ENCODE measurements at places on chromosomes 1 and 21.

DNA sequence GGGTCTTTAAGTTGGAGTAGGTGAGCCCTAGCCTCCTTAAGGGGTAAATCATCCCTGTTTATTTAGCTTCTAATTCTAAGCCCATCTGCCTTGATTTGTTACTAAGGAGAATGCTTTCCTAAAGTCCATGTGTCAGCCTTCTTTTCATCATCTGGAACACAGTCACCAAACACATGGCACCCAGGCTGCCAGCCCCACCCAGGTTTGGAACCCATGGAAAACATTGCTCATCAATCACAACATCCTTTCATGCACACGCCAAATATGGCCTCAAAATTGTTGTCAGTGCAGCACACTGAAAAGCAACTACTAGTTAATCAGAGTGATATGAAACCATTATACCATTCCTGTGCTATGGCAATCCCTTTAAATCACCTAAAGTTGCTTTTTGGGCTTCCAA is 386.7 kb upstream of the ESRRG start:
- no peak for DNase-seq

DNA sequence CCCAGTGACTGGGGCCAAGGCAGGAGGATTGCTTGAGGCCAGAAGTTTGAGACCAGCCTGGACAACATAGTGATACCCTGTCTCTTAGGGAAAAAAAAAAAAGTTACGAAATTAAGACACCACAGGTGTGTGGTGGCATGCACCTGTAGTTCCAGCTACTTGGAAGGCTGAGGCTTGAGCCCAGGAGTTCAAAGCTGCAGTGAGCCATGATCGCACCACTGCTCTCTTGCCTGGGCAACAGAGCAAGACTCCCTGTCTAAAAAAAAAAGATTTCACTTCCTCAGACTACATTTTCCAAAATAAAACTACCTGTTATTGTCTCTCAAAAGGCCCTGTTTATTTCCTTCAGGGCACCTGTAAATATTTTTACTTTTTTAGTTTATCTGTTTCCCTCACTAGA is 4.7 kb upstream of the STK40 start:
- no peak for DNase-seq

GRCh38 chr1:95994643-95995042 is 726.9 kb upstream of the PTBP2 start:
- no peak for DNase-seq

GRCh38 chr1:182064611-182065010 is 3.1 kb upstream of the ZNF648 start:
- no peak for DNase-seq

- peak; percentile 79 for DNase-seq
Observed at GRCh38 chr1:240462766-240463395, 149.1 kb downstream of the GREM2 start.

DNA sequence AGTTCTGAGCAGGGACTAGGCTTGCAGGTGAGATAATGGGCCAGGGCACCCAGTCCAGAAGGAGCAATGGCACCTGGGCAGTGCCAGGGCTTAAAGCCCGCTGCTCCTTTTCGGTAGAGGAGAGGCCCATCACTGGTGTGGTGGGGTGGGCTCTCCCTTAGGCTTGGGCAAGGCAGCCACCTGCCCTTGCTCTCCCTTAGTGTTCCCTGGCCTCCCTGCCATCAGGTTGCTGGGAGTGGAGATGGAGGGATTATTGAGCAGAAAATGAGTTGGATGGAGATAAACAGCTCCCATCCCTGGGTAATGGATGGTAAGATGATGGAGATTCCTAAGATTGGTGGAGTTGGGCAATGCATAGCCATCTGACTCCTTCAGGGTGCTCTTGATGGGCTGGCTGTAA is 7.9 kb downstream of the MYOG start:
- no peak for DNase-seq

- no peak for DNase-seq
Observed at GRCh38 chr1:202259705-202260104, 66.1 kb downstream of the LGR6 start.

- DNase-seq = no peak
Observed at GRCh38 chr1:58356402-58356801, 190.1 kb downstream of the OMA1 start.

DNA sequence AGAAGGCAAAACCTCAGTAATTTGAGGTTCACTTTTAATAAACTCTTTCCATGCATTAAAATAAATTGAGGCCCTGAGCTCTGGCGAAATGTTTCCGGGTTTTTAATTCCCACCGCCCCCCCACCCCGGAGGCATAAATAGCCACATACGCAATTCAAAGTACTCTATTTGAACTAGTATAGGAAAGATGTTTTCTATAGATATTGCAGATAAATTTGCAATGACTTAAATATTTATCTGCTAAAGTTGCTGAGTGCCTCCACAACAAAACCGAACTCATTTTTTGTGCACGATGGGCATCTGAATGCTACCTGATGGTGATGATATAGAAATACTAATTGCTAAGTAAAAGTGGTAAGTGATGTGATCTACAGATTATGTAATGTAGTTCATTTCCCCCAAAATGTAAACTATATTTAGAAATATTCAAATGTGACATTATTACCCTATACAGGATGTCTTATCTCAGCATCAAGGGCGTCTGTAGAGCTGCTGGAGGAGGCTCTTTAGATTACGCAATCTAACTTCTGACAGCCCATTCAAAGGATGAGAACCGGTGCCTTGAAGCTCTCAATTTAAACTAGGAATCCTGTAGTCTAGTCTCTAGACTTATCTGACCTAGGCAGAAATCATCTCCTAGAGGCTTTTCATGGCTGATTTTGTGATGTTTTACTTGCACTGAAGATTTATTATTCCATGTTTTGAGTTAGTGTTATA is 8.5 kb downstream of the IRF2BP2 start:
- no peak for DNase-seq

GRCh38 chr1:30808067-30808662 is 50.6 kb upstream of the LAPTM5 start:
- DNase-seq = no peak

- peak; percentile 59 for DNase-seq
Observed at GRCh38 chr1:201713086-201713810, 115.7 kb upstream of the IPO9 start.

DNA sequence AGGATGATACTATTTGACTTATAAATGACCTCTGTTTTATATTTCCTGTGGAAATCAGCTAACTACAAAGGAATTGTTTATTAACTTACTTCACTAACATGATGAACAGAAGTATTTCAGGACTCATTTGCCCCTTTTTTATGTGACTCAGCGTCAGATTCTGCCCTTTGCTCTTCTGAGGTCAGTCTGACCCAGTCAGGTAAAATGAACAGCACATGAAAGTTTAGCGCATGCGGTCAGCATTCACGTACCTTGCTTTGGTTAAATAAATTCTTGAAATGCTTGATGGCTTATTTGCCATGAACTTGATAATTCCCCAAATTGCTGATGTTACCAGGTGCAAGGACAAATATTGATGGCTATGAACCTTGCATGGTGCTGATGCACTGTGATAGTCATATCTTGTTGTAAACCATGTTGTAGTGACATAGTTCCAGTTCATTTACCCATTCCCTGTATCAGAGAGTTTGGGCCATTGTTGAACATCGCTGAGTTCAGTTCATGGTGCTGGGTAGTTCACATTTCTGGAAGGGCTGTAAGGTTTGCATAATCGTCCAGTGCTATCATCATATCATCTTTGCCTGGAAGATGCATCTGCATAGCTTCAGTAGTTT is 133.4 kb downstream of the NFIA start:
- peak; percentile 30 for DNase-seq

Measured in COLO829 (cell line).